ENCODE measurements at places on chromosomes 1 and 21.

DNA sequence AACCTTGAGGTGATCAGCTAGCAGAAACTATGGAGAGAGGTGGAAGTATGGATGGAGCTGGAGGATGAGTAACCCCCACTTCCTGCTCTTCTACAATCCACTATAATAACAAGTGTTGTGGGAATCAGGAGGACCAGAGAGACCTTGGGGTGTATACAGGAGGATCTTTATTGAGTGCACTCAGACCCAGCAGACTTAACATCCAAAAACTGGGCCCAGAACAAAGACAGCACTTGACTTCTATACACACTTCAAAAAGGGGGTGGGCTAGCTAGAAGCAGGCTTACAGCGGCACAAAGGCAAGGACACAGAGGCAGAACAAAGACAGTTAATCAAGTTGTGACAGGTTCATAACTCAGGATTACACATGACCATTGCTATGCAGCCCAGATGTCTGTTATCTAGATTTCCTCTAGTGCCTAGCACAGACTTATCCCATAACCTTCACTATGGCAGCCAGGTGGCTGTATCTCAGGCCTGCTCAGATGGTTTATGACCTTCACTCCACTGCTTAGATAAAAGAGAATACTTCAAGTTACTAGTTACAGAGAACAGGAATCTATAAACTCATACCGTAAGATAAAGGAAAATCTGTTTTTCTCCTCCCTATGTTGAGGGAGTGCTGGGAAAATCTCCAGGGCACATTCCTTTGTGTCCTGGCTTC lies 36.1 kb upstream of the PADI2 start:
- no peak for DNase-seq

- DNase-seq = no peak
These were observed 41.8 kb downstream of the MACO1 start for GRCh38 chr1:25472471-25472870.

DNA sequence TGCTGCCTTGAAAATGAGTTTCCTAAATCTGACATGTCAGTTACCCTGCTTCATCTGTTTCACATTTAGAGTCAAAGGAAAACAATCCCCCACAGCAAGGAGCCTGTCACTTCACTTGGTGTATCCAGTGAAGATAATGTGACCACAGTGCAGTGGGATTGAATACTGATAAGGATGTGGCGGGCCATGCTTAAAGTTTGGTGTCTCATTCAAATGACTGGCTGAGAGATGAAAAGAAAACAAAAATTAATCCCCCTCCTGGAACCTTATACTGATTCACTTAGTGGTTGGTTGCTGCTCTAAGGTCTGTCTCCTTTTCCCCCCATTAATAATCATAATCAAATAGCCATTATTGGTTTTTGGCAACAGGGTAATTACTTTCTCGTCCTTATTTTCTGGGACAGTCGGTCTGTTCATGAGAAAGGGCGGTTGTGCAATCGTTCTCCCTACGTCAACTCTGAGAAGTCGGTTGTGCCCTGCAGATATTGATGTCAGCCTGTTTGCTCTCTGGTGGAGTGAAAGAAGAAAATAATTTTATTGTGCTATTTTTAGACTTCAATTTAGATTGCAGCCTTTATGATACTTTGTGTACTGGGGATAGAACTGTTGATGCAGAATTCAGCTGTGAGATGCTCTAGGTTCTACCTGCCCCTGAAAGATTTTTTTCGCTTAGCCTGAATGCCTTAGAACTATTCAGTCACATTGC lies 360.2 kb downstream of the DISC1 start:
- DNase-seq = no peak

GRCh38 chr1:111197598-111198284 lies 2.7 kb downstream of the DENND2D start:
- DNase-seq = peak; percentile 19

DNA sequence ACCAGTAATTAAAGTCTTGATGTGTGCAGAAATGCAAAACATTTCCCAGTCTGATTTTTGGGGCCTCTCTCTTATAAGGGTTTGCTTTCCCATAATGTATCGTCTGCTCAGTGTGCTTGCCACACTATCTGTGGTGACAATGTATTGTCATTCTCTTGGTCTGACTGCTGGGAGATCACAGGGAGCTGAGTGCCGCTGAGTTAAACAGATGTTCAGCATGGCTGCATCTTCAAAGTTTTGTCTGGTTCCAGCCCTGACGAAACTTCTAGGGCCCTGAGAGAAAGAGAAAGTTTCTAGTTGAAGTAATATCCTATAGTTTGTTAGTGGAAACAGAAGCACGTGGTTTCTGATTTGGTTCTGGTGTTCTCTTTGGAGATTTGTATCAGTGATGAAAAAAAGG lies 42.6 kb downstream of the DNM3 start:
- DNase-seq = no peak

- DNase-seq = no peak
These were observed 71.9 kb downstream of the NAV1 start for GRCh38 chr1:201610858-201611257.

DNA sequence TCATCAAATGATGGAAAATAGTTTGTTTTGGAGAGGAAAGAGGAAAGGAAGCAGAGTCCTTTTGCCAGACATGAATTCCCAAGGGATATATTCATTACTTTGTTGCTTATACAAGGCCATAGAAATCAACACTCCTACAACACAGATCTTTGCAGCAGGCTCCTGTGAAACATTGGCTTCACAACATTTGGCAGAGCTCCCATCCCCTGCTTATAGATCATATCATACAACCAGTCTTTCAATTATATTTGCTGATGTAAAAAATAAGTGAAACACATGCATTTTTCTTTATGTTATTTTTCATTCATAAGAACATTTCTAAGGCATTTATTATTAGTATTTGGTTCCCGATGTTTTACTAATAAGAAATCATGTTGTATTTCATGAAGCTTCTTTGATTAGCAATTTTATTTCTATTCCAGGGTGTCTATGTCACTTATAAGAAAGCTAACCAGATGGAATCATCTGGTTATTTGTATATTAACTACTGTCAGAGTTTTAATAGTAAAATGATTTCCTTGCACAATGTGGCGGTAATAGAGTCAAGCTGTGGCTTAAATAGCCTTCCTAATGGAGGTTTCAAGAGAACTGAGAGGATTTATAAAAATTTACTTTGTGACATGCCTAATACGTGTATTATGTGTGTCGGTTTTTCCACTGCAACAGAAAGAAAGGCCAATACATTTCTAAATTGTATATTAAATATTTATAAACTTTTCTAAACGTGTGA lies 470.3 kb upstream of the NCAM2 start:
- no peak for DNase-seq

GRCh38 chr1:63413394-63413793 lies 46.0 kb downstream of the ALG6 start:
- DNase-seq = no peak

GRCh38 chr21:45768011-45768739 lies 124.7 kb downstream of the PCBP3 start:
- DNase-seq = no peak

- DNase-seq = no peak
These were observed 27.3 kb downstream of the CCN1 start for GRCh38 chr1:85607921-85608265.

DNA sequence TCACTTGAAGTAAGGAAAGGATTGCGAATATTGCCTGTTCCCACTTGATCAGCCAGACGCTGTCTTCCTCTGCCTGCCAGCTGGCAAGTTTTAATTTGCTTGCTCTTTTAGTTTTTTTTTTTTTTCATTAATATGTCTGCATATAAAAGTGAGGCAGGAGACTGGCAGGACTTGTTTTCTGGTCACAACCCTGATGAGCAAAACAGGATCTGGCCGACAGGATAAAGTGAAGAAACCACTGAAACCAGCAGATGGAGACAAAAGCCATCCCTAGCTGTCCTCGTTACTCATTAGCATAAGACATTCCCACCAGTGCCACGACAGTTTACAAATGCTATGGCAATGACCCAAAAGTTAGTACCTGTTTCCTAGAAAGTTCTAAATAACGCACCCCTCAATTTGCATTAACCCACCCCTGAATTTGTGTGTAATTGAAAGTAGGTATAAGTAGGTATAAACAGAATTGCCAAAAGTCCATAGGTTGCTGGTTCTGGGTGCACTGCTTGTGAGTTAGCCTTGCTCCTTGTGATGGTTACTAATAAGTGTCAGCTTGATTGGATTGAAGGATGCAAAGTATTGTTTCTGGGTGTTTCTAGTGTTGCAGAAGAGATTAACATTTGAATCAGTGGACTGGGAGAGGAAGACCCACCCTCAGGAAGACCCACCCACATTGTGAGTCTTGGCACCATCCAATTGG lies 60.8 kb downstream of the ZNF684 start:
- no peak for DNase-seq

GRCh38 chr1:110726755-110727154 lies 52.0 kb upstream of the KCNA3 start:
- DNase-seq = no peak

DNA sequence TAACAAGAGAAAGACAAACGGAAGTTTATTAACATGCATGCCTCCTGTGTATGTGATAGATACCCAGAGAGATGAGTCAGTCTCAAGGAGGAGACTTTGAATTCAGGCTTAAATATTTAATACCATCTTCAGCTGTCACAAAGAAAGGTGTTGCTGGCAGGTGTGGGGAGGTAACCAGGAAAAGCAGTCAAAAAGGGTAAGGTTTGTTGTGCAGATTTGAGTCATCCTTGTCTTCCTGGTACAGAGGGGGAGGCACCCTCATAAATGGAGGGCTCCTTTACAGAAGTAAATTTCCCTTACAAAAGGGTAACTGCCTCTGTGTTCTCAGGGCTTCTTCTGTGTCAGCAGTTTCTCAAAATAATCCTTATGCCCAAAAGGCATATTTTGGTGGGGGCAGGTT lies 75.2 kb upstream of the B3GALT5 start:
- DNase-seq = no peak

- DNase-seq = no peak
These were observed 35.7 kb upstream of the B3GALT2 start for GRCh38 chr1:193222056-193222615.

DNA sequence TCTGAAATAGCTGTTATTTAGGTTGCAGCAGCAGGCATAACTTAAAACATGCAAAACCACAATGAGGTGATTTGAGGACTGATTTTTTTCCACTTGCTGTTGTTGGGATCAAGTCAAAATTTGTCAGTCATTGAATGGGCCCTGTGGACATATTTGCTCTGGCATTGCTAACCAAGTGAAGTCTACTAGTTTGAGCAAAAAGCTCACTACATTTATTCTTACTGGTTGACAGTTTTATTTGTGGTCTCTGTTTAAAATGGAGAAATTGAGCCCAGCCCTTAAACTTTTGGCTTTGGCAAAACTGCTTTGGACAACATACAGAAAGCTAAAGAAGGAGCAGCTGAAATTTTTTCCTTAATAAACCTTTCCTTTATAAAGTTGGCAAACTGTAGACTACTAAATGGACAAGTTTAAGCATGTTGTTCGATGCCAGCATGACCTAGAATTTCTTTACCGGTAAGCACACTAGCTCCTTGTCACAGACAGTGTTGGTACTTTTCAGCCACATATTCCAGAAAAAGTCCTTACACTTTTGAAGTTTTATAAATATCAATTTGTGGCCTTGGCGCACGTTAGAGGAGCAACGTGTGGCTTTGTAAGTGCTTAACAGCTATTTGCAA lies 234.6 kb downstream of the USP25 start:
- no peak for DNase-seq

GRCh38 chr1:93223023-93223675 lies 42.6 kb downstream of the CCDC18 start:
- DNase-seq = no peak

GRCh38 chr1:27058966-27059669 lies 46.5 kb upstream of the TENT5B start:
- no peak for DNase-seq

GRCh38 chr1:12371053-12371452 lies 141.2 kb downstream of the VPS13D start:
- DNase-seq = no peak

DNA sequence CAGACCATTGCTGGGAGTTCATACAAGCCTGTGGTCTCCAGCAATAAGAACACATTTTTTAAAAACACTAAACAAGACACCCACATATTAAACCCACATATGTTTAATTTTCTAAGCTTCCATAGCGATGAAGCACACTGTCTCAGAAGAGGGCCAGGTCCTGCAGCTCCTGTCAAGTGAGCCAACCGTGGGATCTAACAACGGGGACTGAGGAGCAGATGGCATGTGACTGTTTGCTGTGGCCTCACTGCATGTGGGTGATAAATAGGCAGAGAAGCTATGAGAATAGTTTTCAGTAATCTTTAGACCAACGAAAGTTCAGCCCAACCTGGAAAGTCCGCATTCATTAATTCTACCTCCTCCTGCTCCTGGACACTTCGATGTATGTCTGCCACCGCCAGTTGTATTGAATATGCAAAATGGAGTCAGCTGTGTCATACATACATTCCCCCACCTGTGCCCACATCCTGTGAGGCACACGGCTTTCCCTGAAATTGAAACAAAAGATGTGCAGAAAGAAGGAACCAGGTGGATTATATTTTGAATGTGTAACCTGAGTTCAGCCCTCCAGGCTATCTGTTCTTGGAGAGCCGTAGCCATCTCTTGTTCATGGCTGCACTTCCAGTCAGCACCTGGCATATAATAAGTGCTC lies 88.2 kb downstream of the MIS18A start:
- DNase-seq = no peak

DNA sequence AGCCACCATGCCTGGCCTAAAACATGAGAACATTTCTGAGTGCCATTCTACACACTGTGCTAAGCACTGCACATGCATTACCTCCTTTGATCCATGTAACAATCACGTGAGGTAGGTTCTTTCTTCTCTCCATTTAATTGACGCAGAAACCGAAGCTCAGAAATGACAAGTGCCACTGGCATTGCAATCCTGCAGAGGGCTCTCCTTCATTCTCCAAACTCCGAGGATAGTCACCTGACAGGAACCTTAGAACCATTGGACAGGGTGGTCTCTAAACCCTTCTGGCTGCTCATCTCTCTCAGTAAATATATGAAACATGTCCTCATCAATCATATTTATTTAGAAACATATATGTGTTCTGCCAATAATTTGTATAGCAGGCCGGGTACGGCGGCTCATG lies 167.1 kb upstream of the JUN start:
- no peak for DNase-seq

- no peak for DNase-seq
These were observed 118.6 kb downstream of the LRIG2 start for GRCh38 chr1:113191579-113192076.

- no peak for DNase-seq
These were observed 246.1 kb downstream of the FMN2 start for GRCh38 chr1:240337781-240338180.

- no peak for DNase-seq
These were observed 43.1 kb upstream of the PTPRC start for GRCh38 chr1:198595765-198596164.

- DNase-seq = no peak
These were observed 494.2 kb downstream of the NEGR1 start for GRCh38 chr1:71788113-71788512.

- no peak for DNase-seq
These were observed 30.9 kb upstream of the ID3 start for GRCh38 chr1:23590058-23590783.

- peak; percentile 46 for DNase-seq
These were observed 28.6 kb downstream of the CD247 start for GRCh38 chr1:167489571-167490340.

GRCh38 chr1:209150114-209150513 lies 433.4 kb upstream of the CAMK1G start:
- peak; percentile 69 for DNase-seq

- no peak for DNase-seq
These were observed 5.8 kb downstream of the VASH2 start for GRCh38 chr1:212955961-212956620.

GRCh38 chr1:39826583-39826982 lies 37.9 kb upstream of the BMP8B start:
- DNase-seq = no peak

GRCh38 chr1:109546311-109547109 lies 1.9 kb upstream of the GNAI3 start:
- peak; percentile 91 for DNase-seq

Data from nephron progenitor cell (in vitro differentiated cells).